NCI-H524 (cell line): ENCODE measurements at places on chromosomes 2 and 18.

DNA sequence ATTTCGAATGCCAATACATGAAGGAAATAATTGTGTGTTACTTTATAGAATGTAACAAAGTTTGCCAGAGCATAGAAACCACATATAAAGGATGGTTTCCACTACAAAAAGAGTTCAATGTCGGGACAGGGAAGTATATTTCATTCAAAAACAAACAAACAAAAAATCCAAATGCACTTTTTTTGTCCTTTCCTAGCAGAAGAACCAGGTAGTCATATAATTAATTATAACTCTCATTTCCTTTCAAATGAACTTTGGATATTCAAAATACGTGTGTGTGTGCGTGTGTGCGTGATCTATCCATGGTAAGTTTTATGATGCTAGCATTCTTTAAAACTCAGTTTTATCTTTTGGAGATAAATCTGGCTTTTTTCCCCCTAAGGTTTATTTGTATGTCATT lies 8.3 kb downstream of the FN1 start:
- DNase-seq, result no peak

GRCh38 chr2:391696-392095 lies 103.8 kb upstream of the ALKAL2 start:
- no peak for DNase-seq

DNA sequence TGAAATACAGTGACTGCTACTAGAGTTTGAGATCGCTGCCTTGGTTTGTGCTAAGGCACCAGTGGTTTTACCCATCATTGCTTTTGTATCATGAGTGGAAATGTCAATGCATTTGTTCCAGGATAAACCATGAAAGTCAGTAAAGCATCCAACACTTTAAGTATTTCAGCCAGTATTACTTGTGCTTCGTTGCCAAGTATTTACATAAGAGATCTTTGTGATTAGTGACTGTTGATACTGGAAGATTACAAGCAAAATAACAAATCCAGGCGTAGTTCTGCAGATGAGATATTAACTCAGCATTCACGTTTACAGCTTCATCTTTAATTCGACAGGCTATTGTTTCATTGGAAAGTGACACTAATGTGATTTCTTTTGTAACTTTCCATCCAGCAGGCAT lies 90.3 kb upstream of the B3GNT7 start:
- no peak for DNase-seq

GRCh38 chr2:144753416-144753815 lies 233.5 kb upstream of the ZEB2 start:
- no peak for DNase-seq

GRCh38 chr2:184520441-184520840 lies 77.9 kb upstream of the ZNF804A start:
- DNase-seq, result no peak

DNA sequence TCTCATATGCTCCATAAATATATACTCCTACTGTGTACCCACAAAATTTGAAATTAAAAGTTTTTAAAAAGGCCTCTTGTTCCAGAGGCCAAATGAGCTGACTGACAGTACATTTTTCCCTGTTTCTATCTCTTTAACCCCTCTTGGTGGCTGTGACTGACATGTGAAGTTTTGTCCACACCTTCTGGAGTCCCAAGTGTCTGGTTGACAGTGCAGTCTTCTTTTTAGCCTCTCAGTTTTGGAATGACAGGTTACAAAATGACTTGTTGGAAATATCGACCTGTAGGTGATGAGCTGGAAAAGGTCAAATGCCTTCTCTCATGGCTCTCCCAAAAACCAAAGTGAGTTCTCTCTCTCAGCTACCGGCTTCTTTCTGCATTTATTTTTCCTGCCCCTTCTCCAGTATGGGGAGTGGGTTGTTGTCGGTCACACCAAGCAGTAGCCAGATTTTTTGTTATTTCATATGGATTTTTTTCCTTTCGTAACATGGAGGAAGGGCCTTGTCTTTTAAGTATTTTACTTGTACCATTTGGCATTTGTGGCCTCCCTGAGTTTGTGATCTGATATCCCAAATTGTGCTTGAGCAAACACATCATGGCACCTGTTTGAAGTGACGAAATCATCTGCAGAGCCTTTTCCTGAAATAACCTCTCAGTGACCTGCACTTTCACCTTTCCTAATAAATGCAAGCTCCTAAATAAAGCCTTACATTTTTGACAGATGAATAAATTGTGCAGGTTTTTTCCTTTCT lies 143.9 kb downstream of the ESCO1 start:
- no peak for DNase-seq

DNA sequence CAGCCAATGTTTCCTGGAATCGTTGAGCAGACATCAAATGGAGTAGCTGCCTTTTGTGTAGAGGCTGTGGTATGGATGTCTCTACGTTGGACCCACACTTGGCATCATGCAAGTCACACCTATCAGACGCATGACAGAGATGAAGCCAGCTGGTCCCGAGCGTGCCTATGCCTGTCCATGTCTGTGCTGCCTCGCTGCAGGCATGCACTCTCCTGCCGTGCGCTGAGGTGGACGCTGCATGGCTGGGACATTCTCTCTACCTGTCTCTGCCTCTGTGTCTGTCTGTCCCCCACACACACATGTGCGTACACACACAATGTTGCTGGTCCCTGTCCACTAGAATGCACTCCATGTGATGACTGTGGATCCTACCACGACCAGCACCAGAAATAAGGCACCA lies 514.2 kb upstream of the MYT1L start:
- no peak for DNase-seq

DNA sequence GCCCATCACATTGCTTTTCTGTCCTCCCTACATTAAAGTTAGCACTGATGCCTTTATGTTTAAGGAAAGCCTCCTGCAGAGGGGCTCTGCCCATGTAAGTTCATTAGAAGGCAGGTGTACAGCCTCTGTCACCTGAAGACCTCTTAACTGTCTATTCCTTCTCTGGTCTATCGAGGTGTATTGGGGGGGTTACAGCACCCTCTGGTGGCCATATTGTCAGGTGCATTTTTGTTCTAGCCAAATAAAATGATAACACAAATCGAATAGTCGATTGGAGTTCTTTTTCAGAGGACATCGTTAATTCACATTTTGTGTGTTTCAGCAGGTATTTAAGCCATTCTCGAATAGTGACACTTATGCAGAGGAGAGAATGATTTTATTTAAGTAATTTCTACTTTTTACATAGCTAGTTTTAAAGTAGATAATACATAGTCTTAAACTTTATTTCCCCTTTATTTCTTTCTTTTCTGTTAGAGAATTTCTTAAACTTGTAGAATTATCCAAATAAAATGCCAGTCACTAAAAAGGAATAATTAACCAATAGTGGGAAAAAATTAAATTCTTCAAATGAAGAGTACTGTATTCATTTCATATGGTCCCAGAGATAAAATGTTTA lies 136.8 kb downstream of the NEDD4L start:
- peak; percentile 66 for DNase-seq

GRCh38 chr2:102042196-102043081 lies 50.7 kb downstream of the IL1R2 start:
- no peak for DNase-seq
